ENCODE measurements at places on chromosomes 11 and 22. TPM values are rescaled to one million over a fixed set of nuclear protein-coding genes. Genes with fewer than 3 reads are reported as not detected.
A peak's percentile ranks its signal among the peaks of the same experiment; 100 is the strongest.

The PRRG4 gene
- total RNA-seq: 30.9 TPM

The RAG2 gene
- total RNA-seq: not detected

The ADAMTS15 gene
- 3.3 TPM for total RNA-seq

The APOBEC3C gene
- 7.5 TPM for total RNA-seq

The PLAAT4 gene
- 2.2 TPM for total RNA-seq

The SCGB1C1 gene
- not detected for total RNA-seq

The PARVG gene
- total RNA-seq: 11.1 TPM

The PGA4 gene
- 0.65 TPM for total RNA-seq

The ACTN3 gene
- total RNA-seq: not detected

The OR52I2 gene
- not detected for total RNA-seq

The PACSIN2 gene
- 46.3 TPM for total RNA-seq

- DNase-seq: no peak
Observed at GRCh38 chr22:20026204-20026908, 5.4 kb downstream of the TANGO2 start.

- DNase-seq: no peak
Observed at GRCh38 chr11:21814169-21814568, 378.7 kb upstream of the ANO5 start.

- peak; percentile 86 for DNase-seq
Observed at GRCh38 chr22:49724893-49725489, 102.7 kb downstream of the BRD1 start.

- DNase-seq: no peak
Observed at GRCh38 chr22:40603088-40603605, 33.4 kb downstream of the MRTFA start.

DNA sequence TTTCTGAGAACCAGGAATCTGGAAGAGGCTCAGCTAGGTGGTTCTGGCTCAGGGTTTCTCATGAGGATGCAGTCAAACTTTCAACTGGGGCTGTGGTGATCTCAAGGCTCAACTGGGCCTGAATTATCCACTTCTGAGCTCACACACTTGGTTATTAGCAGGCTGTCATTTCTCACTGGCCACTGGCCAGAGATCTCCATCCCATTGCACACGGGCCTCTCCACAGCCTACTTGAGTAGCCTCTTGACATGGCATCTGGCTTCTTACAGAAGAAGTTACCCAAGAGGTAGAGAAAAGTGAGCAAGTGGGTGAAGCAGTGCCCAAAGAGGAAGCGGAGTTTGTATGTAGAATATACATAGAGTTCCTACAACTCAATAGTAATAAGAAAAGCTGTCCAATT, 16.0 kb downstream of the CALCA start:
- DNase-seq: no peak

- no peak for DNase-seq
Observed at GRCh38 chr11:114846416-114846791, 168.1 kb downstream of the NXPE2 start.

- DNase-seq: no peak
Observed at GRCh38 chr22:39997939-39998726, 3.4 kb downstream of the FAM83F start.

DNA sequence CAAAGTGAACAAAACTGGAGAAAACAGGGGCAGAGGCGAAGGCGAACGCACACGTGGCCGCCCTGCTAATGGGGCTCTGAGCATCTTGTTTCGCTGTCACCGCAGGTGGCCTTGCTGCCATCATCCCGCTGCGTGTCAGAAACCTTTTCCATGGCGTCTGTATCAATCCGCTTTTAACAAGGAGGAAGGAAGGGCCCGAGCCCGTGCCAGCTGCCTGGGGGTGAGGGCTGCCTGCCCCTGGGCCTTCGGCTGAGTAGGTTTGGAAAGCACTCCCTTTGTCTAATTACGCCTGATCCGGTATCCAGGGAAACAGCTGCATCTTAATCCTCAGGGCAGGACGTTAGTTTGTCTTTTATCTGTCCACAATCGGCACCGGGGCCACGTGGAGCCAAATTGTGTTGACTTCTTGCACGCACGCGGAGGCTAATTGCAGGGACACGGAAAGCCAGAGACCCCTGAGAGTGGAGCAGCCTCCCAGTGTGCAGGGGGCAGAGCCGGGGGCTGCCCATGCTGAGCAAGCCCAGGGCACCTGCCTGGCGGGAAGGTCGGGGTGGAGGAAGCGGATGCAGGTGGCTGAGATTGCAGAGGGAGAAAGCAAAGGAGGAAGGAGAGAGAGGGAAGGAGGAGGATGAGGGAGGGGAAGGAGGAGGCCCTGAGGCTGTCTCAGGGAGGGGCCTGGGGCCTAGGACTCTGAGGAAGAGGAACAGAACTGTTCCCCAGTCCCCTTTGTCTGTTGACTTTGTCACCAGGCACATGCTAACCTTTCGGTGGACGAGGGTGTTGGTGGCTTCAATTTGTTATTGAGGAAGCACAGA, 19.2 kb upstream of the TH start:
- DNase-seq: no peak

DNA sequence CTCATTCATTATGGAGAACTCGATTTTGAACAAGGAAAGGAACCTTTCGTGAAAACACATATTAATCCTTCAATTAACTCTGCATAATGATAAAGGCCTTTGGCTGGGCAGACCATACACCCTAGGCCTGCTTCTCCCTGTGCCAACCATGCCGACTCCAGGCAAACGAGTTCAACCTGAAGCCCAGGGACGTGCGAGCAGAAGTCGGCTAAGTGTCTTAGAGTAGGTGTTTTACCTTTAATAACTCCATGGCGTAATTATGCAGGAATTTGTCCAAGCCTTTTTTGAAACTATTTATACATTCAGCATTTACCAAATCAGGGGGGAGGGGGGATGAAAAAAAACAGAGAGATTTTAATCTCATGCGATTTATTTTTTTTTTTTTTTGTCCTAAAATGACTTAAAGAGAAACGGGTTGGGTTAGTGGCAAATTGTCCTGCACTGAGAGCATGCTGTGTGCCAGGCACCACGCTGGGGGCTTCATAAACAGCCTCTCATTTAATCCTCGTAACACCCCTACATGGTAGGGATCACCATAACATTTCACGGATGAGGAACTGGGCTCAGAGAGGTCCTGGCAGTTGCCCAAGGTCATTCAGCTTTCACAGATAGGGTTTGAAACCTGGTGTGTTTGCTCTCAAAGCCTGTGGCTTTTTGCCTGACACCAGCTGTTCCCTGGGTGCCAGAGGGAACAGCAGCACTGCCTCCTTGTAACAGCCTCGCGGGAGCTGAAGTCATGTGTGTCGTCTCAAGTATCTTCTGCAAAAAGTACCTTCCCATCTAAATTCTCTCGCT, 423.9 kb downstream of the MN1 start:
- no peak for DNase-seq

- no peak for DNase-seq
Observed at GRCh38 chr11:73402834-73403185, 26.6 kb downstream of the RELT start.

- no peak for DNase-seq
Observed at GRCh38 chr22:44195189-44195871, 14.6 kb downstream of the PARVG start.

GRCh38 chr11:68343761-68344256, 31.4 kb downstream of the LRP5 start:
- DNase-seq: no peak

DNA sequence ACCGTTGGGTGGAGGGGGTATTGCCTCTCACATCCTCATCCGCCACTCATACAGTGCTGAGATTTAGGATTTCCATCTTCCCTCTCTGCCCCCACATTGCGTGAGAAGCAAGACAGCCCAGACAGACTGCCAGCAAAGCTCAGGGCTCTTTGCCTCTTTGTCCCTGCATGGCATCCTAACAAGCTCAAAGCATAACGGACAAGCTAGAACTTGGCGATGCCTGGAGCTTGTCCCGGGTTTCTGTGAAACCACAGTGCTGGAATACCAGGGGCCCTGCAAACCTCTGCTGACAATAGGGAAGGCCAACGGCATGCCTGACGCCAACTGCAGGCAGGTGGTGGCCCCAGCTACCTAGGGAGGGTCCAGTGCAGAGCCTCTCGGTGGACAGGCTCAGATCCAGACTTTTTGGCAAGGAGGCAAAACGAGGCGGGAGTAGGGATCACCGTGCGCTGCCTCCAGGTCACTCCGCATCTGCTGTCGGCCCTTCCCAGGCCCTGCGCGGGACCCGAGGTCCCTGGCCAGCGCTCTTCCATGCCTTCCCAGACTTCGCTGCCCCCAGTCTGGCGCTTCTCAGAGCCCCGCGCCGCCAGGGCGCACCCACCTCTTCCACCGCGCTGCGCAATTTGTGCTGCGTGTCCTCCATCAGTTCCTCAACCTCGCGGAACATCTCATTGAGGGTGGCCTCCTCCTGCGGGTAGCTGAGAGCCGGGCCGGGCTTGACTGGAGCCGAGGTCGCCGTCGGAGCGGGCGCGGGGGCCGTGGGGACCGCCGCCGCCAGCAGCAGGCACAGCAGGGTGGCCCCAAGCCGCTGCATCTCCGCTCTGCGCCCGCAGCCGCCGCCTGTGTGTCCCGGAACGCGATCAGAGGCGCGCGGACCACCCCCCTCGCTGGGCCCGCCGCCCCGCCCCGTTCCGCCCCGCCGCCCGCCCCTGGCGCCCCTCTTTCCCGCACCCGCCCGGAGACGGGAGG, at the start of gene DKK3:
DKK3 (minus strand) TSS at position 858 of the 969 bp plus-strand sequence; CDS start at position 814, 44 bp downstream.
- peak; percentile 86 for DNase-seq

- DNase-seq: no peak
Observed at GRCh38 chr11:82754410-82754809, 20.7 kb upstream of the FAM181B start.

GRCh38 chr11:34827228-34827627, 89.0 kb downstream of the APIP start:
- DNase-seq: no peak

DNA sequence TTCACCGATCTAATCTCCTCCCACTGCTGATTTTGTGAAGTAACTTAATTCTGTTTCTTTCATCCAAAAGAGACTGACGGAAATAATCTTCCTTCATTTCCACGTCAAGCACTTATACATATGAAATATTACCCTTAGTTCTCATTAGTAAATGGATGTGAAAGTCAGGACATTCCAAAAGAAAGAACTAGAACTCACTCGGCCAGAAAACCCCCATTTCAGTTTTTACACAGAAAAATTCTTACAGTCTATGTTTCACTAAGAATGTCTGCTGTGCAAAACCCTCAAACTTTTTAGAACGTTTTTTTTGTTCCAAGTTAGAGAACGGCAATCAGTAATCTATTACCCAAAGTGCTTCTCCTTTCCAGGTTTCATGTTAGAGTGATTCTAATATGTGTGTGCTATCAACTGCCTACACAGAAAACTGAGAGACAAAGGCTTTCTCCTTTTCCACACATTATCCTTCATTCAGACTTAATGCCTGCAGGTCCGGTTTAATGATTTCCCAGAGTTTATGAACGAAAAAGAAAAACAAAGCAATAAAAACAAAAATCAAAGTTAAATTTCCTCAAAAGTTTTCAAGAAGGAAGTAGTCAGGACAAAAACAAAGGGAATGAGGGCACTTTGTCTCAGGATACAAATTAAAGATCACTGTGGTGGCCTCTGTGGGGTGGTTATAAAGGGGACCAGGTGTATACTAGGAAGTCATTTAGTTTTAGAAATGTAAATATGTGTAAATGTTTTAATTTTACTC, 11.3 kb upstream of the SESN3 start:
- DNase-seq: no peak

- DNase-seq: peak; percentile 70
Observed at GRCh38 chr22:36924151-36924698, 10.8 kb downstream of the CSF2RB start.

GRCh38 chr11:9014826-9015225, 11.0 kb upstream of the NRIP3 start:
- no peak for DNase-seq

- no peak for DNase-seq
Observed at GRCh38 chr22:40263191-40263590, 83.1 kb upstream of the ADSL start.

- DNase-seq: peak; percentile 96
Observed at GRCh38 chr11:108467091-108467823, at the start of gene C11orf65. Gene C11orf65 (minus strand): TSS chr11:108467529. CDS start chr11:108461559, 5,970 bp downstream.

- DNase-seq: no peak
Observed at GRCh38 chr11:126153972-126154371, 57.5 kb downstream of the RPUSD4 start.

DNA sequence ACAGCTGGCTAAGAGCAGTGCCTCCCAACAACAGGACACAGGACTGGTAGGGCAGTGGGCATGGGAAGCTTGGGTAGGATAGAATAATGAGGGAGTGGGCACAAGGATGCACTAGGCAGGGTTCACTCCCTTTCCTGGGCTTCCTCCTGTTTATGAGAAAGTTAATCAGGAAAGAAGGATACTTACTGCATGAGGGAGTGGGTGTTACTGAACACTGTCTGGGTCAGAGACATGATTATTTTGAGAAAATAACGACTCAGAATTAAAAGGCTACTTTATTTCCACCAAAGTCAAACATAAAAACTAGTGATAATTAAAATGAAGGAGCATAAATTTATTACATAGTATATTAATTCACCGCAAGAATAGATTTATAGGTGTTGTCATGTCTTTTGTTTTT, 35.8 kb downstream of the NCAM1 start:
- no peak for DNase-seq

DNA sequence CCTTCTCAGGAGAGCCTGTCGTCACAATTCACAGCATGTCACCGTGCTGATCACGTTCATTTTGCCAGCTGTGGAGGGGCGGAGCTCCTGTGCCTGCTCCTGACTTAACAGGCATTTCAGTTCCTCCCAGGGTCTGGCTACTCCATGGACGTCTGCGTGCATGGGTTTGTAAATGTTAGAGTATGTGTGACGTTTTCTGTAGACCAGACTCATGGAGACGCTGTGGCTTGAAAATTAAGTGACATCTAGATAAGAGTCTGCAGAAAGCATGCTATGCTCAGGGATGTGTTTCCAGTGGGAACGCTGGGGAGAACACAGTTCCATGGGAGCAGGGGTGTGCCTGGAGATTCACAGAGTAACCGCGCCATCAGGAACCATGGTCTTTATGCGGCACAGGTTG, 804.0 kb downstream of the TBC1D22A start:
- peak; percentile 42 for DNase-seq

DNA sequence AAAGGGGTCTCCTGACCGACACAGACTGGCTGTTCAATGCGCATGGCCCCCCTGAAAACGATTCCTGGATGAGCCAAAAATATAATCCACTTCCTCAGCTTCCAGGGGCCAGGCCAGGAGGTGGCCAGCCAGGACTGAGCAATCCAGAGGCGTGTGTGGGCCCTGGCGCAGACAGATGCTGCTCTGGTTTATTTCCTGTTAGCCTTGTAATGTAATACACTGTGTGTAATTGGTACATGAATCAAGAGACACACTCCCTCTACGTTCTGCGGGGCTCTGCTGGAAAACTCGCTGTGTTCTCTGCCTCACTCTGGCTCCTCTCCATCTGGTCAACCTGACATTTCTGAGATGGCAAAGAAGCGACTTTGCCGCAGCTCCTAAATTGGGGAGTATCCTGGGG, 26.3 kb upstream of the ISX start:
- no peak for DNase-seq

DNA sequence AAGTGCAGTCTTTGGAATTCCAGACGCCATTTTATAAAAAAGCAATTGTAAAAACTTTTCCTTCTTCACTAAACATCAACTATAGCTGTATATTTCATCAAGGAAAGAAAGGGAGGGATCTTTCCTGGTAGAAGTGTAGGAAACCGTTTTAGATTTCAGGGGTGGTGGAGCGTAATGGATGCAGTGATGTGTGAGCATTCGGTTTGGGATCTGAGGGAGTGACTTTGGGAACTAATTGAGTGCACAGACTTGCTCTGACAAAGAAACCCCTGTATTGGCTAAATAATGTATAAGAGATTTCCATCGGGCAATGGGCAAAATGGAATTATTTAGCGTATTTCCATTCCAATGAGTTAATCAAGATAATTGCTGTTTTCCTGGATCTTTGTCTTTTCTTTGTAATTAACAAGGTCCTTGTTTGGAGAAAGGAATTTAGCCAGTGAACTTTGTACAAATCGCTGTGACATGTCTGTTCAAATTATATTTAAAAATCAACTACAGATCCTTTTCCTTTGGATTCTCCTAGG, 125.0 kb upstream of the NARS2 start:
- no peak for DNase-seq

Data from lower leg skin (tissue), 4 donors.